ENCODE measurements at places on chromosomes 3 and 15.
A peak's percentile ranks its signal among the peaks of the same experiment; 100 is the strongest.

DNA sequence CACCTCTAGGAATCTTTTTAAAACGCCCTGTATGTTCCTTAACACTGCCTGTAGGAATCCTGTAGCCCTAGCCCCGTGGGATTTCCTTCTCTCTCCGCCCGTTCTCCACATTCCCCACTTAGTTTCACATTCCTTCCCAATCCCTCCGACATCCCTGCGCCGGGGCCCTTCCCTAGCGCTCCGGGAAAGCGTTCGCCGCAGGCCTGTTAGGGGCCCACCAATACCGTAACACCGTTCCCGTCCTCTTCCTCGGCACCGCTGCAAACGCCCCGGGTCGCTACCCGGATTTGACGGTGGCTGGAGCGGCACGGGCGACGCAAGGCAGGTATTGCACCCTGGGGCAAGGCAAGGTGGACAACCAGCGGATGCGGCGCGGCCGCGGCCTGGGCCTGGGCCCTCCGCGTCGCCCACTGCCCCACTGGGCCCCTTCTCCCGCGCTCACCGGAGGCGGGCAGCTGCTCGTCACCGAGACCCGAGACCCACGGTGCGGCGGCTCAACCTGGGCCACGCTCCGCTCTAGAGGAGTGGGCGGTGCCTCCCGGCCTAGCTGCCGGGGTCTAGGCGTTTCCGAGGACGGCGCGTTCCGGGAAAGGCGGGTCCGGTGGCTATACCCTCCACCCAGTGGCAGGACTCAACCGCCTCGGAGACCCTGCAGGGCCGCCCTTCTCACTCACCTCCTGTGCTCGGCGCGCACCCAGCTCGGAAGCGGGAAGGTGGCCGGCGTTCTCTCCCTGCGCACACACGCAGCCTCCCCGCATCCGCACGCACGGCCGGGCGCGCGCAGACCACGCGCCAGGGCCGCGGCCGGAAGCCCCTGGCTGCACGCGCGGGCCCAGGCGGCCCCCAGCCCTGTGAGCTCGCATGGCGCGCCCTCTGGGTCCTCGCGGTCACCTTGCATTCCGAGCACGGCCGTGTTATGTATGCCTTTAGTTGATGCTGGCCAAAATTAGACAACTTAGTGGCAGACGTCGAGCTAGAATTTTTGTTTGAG is at the start of gene B3GALNT1:
TSS of gene B3GALNT1 (minus strand) at position 789 of the 991 bp plus-strand sequence. CDS start 18,595 bp downstream, outside the sequence.
- DNase-seq: no peak

GRCh38 chr3:134904241-134904771 is 109.2 kb downstream of the EPHB1 start:
- DNase-seq: no peak

DNA sequence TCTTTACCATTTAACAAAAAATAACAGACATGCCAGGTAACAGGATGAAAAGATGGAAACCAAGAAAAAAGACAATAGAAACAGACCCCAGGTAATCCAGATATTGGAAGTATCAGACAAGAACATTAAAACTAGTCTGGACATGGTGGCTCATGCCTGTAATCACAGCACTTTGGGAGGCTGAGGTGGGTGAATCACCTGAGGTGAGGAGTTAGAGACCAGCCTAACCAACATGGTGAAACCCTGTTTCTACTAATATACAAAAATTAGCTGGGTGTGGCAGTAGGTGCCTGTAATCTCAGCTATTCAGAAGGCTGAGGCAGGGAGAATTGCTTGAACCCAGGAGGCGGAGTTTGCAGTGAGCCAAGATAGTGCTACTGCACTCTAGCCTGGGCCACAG is 40.6 kb downstream of the ACAD9 start:
- DNase-seq: no peak

DNA sequence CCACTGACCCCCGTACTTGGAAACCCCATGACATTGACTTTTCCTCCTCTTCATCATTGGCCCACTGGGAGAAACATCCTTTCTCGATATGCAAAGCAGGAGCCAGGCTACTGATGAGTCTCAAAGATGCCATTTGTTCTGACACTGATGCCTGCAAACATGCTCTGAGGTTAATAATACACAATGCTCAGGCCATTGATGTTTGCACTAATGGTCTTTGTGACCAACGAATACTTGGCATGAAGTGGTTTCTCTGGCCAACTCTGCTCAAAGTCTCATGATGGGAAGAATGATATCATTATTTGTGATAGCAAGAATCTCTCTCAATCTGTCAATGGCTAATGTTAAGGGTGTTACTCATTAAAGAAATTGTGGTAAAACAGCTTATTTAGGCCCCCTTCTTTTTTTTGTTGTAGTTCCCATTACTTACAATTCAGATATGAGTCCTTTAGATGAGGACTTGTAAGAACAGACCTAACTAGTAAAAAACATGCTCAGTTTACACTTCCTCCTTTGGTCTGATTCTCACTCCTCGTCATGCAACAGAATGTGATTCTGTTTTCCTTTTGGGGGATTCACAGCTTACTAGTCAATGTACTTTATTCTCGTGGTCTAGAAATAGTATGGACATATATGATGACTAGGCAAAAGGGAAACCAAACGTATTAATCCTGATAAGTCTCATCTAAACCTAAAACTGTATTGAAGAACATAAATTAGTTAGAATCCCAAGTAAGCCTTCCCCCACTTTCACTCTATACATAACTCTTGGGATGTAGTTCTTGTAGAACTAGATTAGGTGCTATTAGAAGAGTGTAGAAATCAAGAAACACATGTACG is 488.8 kb upstream of the DPPA4 start:
- no peak for DNase-seq

DNA sequence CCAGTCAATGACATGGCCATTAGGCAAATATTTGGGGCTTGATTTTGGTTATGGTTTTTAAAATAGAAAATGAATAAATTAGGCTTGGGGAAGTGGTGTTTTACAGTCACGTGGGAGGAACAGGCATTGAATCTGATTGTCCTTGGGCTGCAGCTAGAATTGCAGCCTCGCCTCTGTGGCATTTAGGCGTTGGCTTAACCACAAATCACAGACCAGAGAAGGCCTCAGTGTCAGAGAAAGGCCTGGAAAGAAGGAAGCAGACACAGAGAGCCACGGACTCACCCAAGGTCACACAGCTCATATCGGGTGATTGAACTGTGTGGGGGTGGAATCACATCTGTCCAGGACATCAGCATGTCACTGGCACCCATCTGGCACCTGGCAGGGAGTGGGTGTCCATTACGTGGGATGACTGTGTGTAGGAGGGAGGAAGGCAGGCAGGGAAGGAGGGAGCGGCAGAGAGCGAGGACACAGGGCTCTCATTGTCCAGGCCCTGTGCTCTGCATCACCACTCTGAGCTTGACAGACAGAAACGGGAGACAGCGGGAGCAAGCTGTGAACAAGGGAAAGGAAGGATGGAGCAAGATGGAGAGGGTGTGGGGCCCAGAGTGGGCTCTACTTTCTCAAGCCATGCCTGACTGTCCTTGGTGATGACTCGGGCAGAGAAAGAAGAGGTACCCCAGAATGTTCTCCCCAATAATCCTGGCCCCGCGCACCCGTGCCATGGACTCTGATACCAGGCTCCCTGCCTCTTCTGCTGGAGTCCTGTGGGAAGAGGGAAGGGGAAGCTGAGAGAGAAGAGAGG is 186.4 kb downstream of the FAM43A start:
- DNase-seq: no peak

GRCh38 chr3:100463002-100463401 is 29.4 kb upstream of the TMEM45A start:
- DNase-seq: peak; percentile 67

- DNase-seq: peak; percentile 77
Measured at GRCh38 chr3:43155464-43156121, 49.7 kb upstream of the POMGNT2 start.
